ENCODE measurements at places on chromosomes 7 and 10.
A peak's percentile ranks its signal among the peaks of the same experiment; 100 is the strongest.

DNA sequence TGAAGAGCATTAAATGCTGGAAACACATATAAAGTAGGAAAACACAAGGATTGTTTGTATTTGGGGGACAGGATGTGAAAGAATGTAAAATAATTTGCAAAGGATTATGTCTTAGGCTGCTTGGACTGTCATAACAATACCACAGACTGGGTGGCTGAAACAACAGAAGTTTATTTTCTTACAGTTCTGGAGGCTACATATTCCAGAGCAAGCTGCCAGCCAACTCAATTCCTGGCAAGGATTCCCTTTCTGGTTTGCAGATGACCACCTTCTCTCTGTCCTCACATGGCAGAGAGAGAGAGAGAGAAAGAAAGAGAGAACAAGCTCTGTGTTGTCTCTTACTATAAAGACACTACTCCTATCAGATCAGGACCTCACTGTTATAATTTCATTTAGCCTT, 8.8 kb upstream of the LAMB4 start:
- no peak for DNase-seq

- no peak for DNase-seq
These were observed 237.8 kb downstream of the PAXIP1 start for GRCh38 chr7:154765118-154765517.

- DNase-seq, result peak; percentile 93
These were observed 309.7 kb downstream of the CSTF2T start for GRCh38 chr10:51389415-51390321.

GRCh38 chr7:90536449-90536848, 59.7 kb upstream of the CDK14 start:
- no peak for DNase-seq

DNA sequence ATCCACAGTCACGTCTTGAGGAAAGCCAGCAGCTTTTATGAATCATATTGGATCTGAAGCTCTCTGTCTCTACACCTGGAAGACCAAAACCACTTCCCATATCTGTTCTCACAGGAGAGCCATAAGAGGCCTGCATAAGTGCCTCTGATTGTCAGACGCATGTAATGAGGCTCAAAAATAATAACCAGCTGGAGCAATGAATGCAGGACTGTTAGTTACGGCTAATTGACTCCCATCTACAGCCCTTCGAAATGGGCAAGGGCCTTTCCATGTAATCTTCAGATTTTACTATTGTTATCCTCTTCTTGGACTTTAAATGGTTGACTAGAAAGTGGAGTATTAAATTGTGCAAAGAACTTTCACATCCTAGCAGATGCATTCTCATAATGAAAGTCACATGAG, 4.4 kb upstream of the SEMA3C start:
- no peak for DNase-seq

DNA sequence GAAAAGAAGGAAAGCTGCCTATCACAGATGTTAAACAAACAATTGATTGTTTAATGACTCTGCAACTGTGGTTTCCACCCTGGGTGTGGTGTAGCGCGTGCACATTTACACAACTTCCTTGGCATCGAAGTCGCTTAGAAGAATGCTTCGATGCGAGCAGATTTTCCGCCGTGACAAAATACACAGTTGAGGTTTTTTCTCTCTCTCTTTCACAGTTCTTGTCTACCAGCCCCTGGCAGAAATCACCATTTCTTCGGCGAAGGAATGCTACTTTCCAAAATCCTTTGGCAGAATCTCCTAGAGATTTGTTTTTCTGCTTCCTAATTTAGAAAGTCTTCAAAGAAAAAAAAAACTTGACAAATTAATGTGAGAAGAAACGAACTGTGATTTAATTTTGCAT, 70.7 kb upstream of the C1QL3 start:
- no peak for DNase-seq

- DNase-seq, result no peak
These were observed 625 bp downstream of the RP9 start for GRCh38 chr7:33108554-33109004.

DNA sequence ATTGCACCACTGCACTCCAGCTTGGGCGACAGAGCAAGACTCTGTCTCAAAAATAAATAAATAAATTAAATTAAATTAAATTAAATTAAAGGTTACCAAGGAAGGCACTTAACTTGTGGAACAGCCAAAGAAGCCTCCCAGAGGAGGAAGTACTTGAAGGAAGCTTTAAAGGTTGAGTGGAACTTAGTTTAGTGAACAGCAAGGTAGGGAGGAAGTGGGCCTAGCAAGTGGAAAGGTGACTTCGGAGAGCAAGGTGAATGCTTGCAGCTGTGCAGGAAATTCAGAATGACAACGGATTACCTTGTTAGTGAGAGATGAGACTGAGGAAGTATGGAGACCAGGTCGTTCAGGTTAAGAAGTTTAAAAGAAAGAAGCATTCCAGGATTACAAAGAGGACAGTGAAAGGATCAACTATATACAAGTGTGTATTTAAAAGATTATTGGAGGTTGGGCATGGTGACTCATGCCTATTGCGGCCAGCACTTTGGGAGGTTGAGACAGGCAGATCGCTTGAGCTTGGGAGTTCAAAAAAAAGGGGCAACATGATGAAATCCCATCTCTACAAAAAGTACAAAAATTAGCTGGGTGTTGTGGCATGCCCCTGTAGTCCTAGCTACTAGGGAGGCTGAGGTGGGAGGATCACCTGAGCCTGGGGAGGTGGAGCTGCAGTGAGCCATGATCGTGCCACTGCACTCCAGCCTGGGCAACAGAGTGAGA, 12.8 kb upstream of the RPEL1 start:
- DNase-seq, result no peak

- DNase-seq, result no peak
These were observed 286.4 kb downstream of the BAMBI start for GRCh38 chr10:28963539-28964221.

GRCh38 chr7:5672468-5672867, 109.0 kb downstream of the RNF216 start:
- DNase-seq, result no peak

GRCh38 chr10:75956624-75957023, 525.2 kb downstream of the LRMDA start:
- DNase-seq, result no peak

GRCh38 chr10:124719213-124719851, 24.8 kb downstream of the FAM53B start:
- peak; percentile 85 for DNase-seq

DNA sequence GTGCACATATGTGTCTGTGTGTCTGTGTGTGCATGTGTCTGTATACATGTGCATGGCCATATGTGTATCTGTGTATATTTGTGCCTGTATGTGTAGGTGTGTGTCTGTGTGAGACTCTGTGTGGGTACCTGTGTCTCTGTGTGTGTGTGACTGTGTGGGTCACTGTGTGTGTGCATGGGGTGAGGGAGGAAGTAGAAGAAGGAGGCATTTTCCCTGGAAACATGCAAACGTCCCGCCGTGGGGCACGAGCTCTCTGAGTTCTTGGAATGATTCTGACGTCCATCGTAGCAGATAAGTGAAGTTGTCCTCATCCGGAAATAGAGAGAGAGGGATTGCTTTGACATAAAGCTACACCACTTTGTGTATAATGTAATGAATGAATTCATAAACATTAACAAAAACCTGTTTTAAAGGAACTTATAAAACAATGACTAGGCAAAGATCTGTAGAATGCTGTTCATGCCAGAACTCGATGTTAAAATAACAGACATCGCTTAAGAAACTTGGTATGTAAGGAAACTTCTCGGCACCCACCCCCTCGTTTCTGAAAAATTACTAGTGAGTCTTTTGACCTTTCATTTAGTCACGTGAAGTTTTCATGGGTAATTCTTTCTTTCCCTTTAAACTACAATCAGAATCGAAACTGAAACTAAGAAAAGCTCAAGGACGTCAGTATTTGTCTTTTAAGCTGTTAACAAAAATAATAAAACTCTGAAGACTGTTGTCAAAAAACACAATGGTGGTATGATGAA, 43.6 kb upstream of the KLF6 start:
- peak; percentile 47 for DNase-seq

- no peak for DNase-seq
These were observed 8.8 kb downstream of the PAPSS2 start for GRCh38 chr10:87668324-87669074.

GRCh38 chr10:8088504-8088903, 34.0 kb downstream of the GATA3 start:
- DNase-seq, result no peak

- no peak for DNase-seq
These were observed 55.1 kb upstream of the SEMA3A start for GRCh38 chr7:84249656-84250055.

DNA sequence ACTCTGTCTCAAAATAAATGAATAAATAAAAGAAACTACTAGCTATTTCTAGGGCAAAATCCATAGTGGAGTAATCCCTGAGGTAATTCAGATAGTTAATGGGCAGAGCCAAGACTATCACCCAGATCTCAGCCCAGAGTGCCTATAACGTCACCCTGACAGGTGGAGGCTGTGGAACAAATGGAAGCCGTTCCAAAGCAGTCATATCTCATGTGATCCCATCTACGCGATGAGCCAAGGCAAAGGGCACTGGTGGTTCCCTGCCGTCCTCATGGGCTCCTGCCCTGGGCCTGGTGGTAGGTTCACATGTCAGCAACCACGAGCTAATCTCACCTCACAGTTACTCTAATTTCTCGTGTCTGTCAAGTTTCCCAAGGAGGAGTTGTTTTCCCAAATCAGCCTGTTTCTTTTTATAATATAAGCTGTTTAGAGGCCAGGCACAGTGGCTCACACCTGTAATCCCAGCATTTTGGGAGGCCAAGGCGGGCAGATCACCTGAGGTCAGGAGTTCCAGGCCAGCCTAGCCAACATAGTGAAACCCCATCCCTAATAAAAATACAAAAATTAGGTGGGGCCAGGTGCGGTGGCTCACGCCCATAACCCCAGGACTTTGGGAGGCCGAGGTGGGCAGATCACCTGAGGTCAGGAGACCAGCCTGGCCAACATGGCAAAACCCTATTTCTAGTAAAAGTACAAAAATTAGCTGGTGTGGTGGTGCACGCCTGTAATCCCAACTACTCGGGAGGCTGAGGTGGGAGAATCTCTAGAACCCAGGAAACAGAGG, 22.5 kb upstream of the ASCC1 start:
- no peak for DNase-seq

Data from AG08395 (cell line).